ENCODE measurements at places on chromosomes 4 and X.

DNA sequence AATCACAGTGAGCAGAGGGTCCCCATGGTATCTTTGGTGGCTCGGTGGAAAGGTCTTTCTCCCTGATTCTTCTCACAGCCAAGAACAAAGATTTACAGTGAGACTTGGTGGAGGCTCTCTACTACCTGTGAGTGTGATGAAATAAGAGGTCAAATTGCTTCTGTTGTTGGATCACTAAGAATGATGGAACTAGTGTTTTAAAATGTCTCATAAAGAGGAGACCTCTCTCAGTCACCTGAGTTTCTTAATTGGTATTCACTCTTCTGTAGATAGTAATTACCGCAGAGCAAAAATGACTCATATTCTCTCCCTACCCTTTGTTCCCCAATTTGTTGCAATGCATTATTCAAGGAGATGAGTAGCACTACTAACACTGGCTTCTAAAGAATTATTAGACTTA is 100.9 kb upstream of the TBC1D9 start:
- no peak for DNase-seq

DNA sequence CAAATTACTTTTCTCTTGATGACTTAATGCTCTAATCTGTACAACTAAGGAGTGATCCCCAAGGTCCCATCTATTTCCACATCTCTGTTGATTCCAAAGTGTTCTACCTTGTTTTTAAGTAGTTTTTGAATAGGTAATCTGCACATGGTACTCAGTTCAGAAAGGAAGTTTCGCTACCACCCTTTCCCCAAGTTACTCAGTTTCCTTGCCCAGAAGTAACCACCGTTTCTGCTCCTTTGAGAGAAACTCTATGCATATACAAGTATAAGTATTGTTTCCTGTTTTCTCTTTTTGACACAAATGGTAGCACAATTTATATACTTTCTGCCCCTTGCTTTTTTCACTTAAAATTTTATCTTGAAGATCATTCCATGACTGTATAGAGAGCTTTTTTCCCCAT is 18.1 kb downstream of the TMEM154 start:
- no peak for DNase-seq

GRCh38 chr4:133972586-133972985 is 229.0 kb downstream of the PABPC4L start:
- no peak for DNase-seq

DNA sequence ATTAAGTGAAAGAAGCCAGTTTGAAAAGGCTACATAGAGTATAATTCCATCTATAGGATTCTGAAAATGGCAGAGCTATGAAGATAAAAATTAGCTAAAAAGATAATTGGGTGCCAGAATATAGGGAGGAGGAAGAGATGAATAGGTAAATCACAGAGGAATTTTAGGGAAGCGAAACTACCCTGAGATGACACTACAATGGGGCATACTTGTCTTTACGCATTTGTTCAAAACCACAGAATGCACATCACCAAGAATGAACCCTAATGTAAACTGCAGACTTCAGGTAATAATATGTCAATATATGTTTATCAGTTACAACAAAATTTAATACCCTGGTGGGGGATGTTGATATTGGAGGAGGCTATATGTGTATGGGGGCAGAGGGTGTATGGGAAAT is 1342.9 kb downstream of the ADGRL3 start:
- DNase-seq: no peak

DNA sequence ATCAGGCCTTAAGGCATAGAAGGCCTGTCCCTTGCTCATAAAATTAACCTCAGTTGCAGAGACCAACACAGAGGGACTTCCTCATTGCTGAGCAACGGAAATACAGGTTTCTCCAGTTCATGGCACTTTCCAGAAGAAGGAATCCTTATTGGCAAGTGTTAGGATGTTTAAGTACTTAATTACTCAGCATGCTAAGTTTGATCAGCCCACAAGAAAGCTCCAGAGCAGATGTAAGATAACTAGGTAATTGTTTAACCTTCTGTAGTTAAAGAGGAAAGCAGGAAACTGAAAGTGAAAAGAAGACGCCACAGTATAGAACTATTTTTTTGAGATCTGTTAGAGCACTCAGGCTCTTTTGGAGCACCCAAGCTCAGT is 33.5 kb downstream of the SMS start:
- peak; percentile 11 for DNase-seq

- no peak for DNase-seq
Observed at GRCh38 chr4:115456231-115456630, 342.8 kb upstream of the NDST4 start.

DNA sequence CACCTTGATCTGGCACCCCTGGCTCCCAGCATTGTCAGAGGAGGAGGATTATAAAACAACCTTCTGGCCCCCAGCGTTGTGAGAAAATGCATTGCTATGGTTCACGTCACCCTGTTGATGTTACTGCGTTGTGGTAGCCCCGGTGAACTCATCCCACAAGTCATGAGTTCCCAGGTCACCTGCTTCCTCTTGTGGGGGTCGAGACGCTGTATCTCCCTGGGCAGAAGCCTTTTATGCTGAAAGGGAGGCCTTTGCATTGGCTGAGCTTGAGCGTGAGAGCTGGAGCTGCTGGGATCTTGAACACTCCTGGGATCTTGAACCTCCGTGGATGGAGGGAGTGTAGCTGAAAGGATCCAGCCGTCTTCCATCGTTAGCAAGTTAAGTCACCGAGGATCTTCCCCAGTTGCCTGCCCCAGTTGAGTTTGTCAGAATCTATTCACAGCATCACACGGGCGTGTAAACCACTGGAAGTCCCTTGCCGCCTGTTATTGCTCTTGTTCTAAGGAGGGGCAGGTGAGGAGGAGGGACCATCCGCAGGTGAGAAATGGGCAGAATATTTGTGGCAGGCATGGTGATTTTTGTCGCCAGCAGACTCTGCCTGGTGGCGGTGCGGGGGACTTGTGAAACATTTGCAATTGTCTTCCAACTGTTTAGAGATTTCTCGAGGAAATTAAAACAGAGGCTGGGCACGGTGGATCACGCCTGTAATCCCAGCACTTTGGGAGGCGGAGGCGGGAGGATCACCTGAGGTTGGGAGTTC is 299.9 kb downstream of the ASMT start:
- no peak for DNase-seq

GRCh38 chr4:168560184-168561180 is 63.6 kb downstream of the PALLD start:
- no peak for DNase-seq

GRCh38 chrX:130415201-130415600 is 13.4 kb downstream of the RBMX2 start:
- no peak for DNase-seq

GRCh38 chr4:186693159-186693815 is 30.4 kb downstream of the FAT1 start:
- no peak for DNase-seq

DNA sequence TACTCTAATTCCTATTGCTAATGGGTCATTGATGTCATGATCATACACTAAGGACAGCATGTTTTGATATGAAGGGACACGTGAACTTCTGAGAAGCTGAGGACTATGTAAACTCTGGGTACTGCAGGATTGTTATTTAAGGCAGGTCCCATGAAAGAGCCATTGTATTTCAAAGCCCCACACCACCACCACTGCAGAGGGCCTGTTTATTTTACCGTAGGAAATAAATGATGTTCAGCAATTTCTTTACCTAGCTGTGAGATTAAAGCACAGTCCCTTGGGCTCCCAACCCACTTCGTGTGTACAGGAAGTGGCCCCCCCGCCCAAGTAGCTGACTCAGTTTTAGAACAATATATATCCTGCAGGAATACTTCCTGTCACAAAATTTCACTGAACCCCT is 89.8 kb upstream of the ACSL4 start:
- DNase-seq: no peak

DNA sequence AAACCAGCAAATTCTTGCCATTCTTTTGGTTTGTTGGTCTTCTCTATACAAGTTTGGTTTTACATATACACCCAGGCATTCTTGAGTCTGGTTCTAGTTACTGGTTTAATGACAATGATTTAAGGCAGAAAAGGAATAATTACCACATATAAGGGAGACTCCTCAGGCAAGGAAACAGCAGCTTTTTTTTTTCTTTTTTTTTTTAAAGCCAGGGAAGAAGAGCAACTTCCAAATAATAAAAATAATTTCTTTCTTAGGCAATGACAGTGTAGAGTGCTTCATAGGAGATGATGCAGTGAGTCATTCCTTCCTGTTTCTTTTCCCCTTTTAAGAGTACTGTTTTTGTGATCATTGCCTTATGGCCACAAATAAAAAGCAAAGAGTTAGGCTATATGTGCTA is 289.7 kb downstream of the DKK2 start:
- no peak for DNase-seq

DNA sequence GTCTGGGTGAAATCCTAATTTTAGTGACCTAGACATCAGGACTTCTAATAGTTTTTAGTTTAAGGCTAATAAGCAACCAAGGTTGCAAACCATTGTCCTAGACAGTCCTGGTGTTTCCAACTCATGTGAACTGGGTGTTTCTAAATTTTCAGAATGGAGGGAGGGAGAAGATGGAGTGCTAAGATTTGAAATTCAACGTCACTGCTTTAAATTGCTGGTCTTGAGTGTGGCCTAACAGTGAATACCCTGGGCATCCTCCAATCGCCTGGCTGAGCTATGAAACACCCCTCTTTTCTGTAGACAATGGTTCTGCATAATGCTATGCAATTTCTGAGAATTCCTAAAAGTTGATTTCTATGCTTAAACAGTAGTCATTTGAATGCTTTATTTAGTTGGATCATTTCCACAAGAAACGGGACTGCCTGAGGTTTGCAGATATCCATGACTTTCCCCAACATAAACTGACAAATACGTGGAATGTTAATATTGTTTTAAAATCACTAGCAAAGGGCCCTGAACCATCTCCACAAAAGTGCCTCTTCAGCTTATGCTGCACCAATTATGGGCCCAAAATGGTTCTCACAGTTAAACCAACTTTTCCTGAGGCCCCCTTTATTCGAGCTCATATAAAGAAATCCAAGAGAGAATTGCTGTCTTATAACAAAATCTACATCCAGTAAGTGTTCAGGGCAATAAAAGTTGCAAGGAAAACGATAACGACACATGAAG is 1.1 kb downstream of the FBXL5 start:
- peak; percentile 31 for DNase-seq

GRCh38 chrX:151184705-151185104 is 8.3 kb downstream of the GPR50 start:
- no peak for DNase-seq

- no peak for DNase-seq
Observed at GRCh38 chr4:73679836-73680235, 59.6 kb upstream of the RASSF6 start.

GRCh38 chr4:31307029-31307428 is 586.9 kb downstream of the PCDH7 start:
- DNase-seq: no peak

GRCh38 chr4:110869862-110870572 is 247.1 kb upstream of the PITX2 start:
- DNase-seq: no peak

DNA sequence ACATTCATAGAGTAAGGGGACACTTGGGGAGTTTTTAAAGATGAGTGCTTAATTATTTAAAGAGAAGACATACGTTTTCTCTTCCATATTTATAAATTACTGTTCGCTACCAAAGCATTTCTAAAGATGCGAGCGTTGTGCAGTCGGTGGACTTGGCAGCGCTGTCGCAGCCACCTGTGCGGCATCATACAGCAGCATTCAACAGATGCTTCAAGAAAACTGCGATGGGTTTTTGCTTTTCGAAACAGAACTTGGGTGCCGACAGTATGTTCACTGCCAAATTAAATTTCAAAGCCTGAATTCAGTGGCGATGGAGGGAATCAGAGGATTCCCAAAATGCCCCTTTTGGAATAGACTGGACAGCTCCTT is 1.6 kb upstream of the HTR2C start:
- no peak for DNase-seq

DNA sequence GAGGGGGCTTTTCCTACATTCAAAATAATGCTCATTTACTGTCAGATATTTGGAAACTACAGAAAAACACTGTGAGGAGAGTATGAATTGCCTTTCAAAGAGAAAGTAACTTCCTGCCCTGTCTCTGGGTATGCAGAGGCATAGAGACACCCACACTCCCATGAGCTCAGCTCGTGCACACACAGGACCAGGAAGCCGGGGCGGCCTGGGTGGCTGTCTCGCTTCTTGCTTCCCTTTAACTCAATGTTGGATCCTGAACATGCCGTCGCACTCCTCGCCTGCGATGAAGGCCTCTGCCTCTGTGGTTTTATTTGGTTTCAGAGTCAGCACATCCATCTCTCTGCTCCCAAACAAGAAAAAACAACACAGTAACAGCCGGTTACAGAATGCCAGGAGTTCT is 40.1 kb upstream of the GPR78 start:
- no peak for DNase-seq

- no peak for DNase-seq
Observed at GRCh38 chr4:126572264-126572663, 1060.5 kb upstream of the INTU start.

GRCh38 chr4:145956288-145956890 is 17.8 kb upstream of the ZNF827 start:
- peak; percentile 53 for DNase-seq

GRCh38 chr4:105140684-105141490 is 5.8 kb upstream of the TET2 start:
- DNase-seq: peak; percentile 72

DNA sequence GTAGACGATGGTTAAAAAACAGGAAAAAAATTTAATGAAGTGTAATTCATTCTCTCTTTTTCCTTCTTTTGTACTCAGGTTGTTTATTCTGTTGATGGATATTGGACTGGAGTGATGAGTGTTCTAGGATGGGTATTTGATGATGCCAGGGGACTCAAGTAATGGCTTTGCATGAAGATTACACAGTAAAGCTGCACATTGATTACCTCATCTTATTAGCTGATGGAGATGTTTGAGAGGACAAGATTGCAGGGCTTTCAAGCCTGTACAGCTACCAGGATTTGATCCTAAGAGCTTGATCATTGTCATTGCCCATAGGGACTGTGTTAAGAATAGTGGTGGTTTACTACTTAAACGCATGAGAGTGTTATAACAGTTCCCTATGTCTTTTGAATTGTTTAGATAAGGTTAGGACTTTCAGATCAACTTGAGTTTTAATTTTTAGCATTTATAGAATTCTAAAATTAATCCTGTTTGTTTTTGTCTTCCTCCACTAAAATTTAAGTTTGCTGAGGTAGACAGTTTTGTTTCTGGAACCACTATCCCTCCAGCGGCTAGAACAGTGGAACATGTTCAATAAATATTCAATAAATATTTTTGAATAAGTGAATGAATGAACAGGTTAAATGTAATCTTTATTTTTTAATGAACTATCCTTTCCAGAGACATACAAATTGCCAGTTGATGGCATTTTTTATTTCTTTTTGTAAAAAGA is 58.2 kb downstream of the GAB1 start:
- DNase-seq: no peak

GRCh38 chr4:184101711-184102110 is 116.0 kb downstream of the ENPP6 start:
- DNase-seq: no peak

DNA sequence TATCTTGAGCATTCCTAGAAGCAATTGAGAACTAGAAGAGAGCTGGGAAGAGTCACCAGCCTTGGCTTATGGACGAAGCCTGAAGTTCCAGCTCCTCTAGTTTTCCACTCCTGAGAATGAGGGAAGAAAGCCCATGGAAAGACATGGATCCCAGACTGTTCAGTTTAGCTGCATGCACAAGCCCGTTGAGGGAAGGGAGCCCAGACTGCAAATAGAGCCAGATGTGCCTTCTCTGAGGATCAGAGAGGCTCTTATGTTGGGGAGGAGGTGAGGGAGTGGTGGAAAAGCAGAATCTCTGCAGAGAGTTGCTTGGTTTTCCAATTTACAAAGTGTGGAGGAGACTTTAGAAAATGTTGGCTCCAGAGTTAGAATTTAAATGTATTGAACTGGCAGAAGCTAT is 69.0 kb downstream of the ASB9 start:
- DNase-seq: no peak

Measured in CD4-positive, alpha-beta T cell treated with Interleukin-15 for 4 hours (primary cell).